ENCODE measurements at places on chromosomes 7 and 10. TPM values are rescaled to one million over a fixed set of nuclear protein-coding genes. Genes with fewer than 3 reads are reported as not detected.

DNA sequence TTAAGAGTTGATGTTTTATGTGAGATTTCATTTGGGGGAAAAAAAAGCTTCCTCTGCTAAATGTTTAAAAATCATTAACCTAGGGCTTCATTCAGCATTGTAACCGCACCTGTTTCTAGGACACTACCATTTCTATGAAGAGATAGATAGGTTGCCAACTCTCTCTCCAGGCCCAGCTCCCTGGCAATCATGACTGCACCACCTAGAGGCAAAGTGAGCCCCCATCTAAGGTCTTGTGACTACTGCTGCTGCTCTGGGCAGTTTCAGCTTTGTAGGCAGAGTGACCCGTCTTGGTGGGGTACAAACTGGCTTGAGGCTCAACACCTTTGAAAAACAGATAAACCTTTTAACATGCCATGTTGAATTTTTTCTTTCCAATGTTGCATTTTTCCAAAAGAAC lies 27.3 kb upstream of the MRC1 start:
- H3K36me3 ChIP-seq: no peaks in the 10 kb centered on the region
- H3K4me1 ChIP-seq: no peaks in the 10 kb centered on the region
- no peak overlapping the region for H3K4me3 ChIP-seq
- no peaks in the 10 kb centered on the region for H3K27me3 ChIP-seq
- DNase-seq: no peak
- no peak overlapping the region for H3K27ac ChIP-seq

GRCh38 chr7:151801291-151801690 lies 75.6 kb downstream of the PRKAG2 start:
- no peaks in the 10 kb centered on the region for H3K27me3 ChIP-seq
- no peak overlapping the region for H3K4me3 ChIP-seq
- no peaks in the 10 kb centered on the region for H3K36me3 ChIP-seq
- H3K27ac ChIP-seq: peak overlapping the region; percentile 49

DNA sequence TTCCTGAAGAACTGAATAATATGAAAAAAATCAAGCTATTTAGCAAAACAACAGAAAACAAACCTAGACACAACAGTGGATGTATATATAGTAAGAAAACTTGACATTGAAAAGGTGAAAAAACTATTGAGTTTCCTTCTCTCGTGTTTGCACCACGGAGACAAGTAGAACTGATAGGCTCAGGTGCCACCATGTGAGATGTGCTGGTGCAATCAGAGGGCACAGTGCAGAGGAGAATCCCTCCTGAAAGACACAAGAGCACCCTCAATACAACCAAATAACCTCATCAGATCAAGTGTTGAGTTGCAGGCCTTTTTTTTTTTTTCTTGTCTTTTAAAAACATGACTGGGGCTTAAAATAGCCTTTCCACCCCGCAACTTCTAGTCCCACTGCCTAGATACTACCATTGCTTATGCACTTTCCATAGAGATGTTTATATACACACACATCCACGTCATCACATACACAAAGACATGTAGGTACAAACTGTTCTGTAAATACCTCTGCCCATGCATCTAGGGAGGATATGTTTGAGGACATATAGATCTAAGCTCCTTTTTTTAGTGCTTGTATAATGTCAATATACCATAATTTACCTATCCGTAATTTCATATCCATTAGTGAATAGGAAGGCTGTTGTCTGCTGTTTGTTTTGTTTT lies 54.1 kb downstream of the UBE2H start:
- no peaks in the 10 kb centered on the region for H3K36me3 ChIP-seq
- no peak overlapping the region for H3K4me3 ChIP-seq
- no peak overlapping the region for H3K27ac ChIP-seq

GRCh38 chr10:35640951-35641675 lies 983 bp downstream of the FZD8 start:
- H3K36me3 ChIP-seq: no peaks in the 10 kb centered on the region
- peak overlapping the region; percentile 85 for H3K27ac ChIP-seq
- H3K4me1 ChIP-seq: no peaks in the 10 kb centered on the region
- no peaks in the 10 kb centered on the region for H3K27me3 ChIP-seq
- DNase-seq: peak; percentile 89

DNA sequence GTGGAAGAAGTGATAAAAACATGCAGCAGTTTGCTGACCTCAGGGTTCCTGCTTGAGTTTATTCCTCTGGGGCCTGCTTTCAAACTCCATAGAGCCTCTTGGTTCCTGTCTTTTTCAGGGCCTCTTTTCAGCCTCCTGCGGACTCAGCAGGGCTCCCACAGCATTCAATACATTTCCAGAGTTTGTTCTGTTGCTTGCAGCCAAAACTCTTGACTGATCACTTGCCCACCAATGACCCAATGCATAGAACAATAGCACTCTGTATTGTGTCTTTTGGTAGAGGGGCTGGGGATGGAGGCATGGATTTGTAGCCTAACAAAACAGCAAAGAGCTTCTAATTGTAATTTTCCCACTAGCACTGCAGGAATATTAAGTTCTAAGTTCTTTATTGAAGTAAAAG lies 50.8 kb upstream of the CREB5 start:
- no peak for DNase-seq
- no peaks in the 10 kb centered on the region for H3K4me1 ChIP-seq
- no peaks in the 10 kb centered on the region for H3K36me3 ChIP-seq
- no peak overlapping the region for H3K4me3 ChIP-seq
- no peak overlapping the region for H3K27ac ChIP-seq
- no peaks in the 10 kb centered on the region for H3K27me3 ChIP-seq

GRCh38 chr7:86050918-86051317 lies 592.8 kb upstream of the GRM3 start:
- no peaks in the 10 kb centered on the region for H3K36me3 ChIP-seq
- H3K4me1 ChIP-seq: no peaks in the 10 kb centered on the region
- no peak overlapping the region for H3K4me3 ChIP-seq
- no peak for DNase-seq
- no peak overlapping the region for H3K27ac ChIP-seq
- H3K27me3 ChIP-seq: no peaks in the 10 kb centered on the region

DNA sequence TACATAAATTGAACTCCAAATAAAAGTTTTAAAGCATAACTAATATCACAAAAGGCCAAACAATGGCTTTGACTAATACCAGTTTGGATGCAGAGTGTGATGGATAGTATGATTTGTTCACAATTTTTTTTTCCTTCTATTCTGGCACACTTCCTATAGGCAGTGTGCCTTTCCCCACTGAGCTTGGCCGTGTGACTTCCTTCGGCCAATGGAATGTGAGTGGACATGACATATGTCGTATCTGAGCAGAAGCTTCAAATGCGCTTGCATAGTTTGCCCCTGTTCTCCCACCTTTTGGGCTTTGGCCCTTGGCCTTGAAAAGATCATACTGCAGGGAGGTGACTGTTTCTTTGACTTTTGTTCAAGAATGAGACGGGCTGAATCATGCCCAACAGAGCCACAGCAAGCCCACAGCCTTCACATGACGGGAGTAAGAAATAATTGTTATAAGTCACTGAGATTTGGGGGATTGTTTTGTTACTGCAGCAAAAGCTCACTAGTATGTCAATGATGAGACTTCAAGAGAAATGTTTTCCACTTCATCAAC lies 279.9 kb upstream of the NEBL start:
- no peaks in the 10 kb centered on the region for H3K27me3 ChIP-seq
- H3K27ac ChIP-seq: no peak overlapping the region
- H3K4me3 ChIP-seq: no peak overlapping the region
- H3K4me1 ChIP-seq: peaks cover 4% of the 10 kb centered on the region
- H3K36me3 ChIP-seq: no peaks in the 10 kb centered on the region
- no peak for DNase-seq

DNA sequence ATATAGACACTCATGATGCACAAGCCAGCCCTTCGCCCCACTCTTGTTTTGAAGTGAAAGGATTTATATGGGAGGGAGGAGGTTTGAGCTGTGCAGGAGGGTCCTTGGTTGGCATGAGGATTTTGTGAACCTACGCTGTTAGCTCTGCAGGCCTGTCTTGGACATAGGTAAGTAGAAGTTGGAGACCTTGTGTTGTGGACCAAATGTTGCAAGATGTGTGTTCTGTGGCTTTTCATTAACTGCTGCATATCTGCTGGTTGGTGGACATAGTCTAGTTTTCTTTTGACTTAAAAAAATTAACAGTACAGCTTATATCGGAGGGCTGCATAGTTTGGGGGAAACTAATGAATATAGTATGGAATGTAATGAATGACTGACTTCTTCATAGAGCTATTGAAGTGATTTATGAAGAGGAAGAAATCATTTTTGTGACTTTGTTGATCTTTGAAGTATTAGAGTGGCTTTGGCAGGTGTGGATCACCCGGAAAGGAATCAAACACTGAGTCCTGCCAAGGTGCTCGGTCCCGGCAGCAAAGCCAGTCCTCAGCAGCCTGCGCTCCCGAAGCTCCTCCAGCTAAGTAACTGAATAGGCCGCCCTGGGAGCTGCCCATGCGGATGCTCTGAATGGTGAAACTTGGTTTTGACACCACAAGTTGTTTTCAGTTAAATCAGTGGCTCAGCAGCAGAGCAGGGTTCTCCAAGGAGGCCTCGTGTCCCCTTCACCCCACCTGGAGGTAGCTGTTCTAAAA lies 3.2 kb downstream of the MGMT start:
- no peaks in the 10 kb centered on the region for H3K36me3 ChIP-seq
- H3K27ac ChIP-seq: no peak overlapping the region
- H3K27me3 ChIP-seq: no peaks in the 10 kb centered on the region
- H3K4me3 ChIP-seq: no peak overlapping the region
- no peak for DNase-seq

GRCh38 chr7:83918142-83918541 lies 269.2 kb upstream of the SEMA3E start:
- H3K4me3 ChIP-seq: no peak overlapping the region
- no peak overlapping the region for H3K27ac ChIP-seq
- H3K4me1 ChIP-seq: no peaks in the 10 kb centered on the region
- no peaks in the 10 kb centered on the region for H3K27me3 ChIP-seq
- no peaks in the 10 kb centered on the region for H3K36me3 ChIP-seq
- no peak for DNase-seq

DNA sequence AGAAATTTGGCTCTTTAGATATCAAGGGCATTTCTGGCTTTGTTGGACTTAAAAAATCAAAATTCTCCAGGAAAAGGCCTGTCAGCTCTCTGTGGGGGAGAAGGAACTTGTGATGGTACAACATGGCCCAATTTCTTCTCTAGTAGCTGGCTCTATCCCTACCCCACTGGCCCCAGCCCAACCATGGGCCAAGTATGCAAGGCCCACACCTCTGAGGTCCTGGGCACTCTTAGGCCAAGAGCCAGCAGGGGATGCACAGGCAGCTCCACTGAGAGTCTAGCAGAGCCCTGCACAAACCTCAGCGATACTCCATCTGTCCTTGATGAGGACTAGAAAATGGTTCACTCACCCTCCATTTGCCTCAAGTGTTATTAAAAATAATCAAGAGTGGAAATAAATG lies 261.2 kb downstream of the C7orf25 start:
- H3K27me3 ChIP-seq: no peaks in the 10 kb centered on the region
- no peak for DNase-seq
- no peak overlapping the region for H3K27ac ChIP-seq

DNA sequence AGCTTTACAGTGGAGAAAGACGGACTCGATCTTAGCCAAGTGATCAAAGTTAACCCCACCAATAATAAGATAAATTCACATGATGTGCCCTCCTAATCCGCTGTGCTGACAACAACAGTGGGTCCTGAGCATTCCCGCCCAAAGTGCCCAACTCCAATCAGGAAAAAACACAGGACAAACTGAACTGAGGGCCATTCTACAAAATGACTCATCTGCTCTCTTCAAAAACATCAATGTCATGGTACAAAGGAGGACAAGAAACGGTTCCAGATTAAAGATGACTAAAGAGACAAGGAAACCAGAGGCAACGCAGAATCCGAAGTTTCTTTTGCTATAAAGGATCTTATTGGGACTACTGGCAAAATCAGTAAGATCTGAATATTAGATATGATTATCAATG lies 79.4 kb downstream of the CTBP2 start:
- peaks cover 41% of the 10 kb centered on the region for H3K4me1 ChIP-seq
- no peak overlapping the region for H3K4me3 ChIP-seq
- no peaks in the 10 kb centered on the region for H3K27me3 ChIP-seq
- DNase-seq: no peak
- H3K27ac ChIP-seq: peak overlapping the region; percentile 95
- H3K36me3 ChIP-seq: no peaks in the 10 kb centered on the region

DNA sequence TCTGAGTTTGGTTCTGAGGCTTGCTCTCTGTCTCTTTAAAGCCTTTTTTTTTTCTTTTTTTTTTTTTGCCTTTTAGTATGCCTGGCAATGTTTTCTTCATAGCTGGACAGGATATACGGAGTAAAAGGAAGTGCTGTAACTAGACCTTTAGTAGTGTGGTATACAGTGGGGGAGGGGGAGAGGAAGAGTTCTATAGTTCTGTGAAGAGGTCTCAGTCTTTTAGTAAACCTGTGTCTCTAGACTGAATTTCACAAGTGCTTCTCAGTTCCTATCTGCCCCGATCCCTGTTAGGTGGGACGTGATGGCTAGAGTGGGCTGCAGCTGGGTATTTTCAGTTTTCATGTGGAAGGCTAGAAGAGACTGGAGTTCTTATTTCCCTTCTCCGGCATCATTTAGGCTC lies 3.1 kb upstream of the ABCC2 start:
- no peaks in the 10 kb centered on the region for H3K36me3 ChIP-seq
- DNase-seq: peak; percentile 63
- no peak overlapping the region for H3K4me3 ChIP-seq
- peak overlapping the region; percentile 34 for H3K27ac ChIP-seq

The RADIL gene
- 1.0 TPM for total RNA-seq

The ADCYAP1R1 gene
- not detected for total RNA-seq

The CYP2C18 gene
- total RNA-seq: 2.2 TPM

The MYH16 gene
- not detected for total RNA-seq

The ATP6V0A4 gene
- 30.5 TPM for total RNA-seq

The FOXI2 gene
- total RNA-seq: 1.1 TPM
